Sciatic nerve (tissue), 2 donors: ENCODE measurements at places on chromosomes 6 and 20. TPM values are rescaled to one million over a fixed set of nuclear protein-coding genes. Genes with fewer than 3 reads are reported as not detected.

GRCh38 chr20:41887500-41887899 is 269.3 kb upstream of the CHD6 start:
- no peak for DNase-seq

GRCh38 chr6:32146687-32147086 is 5.1 kb downstream of the PRRT1 start:
- DNase-seq: no peak

GRCh38 chr6:157672726-157673412 is 150.2 kb upstream of the SNX9 start:
- no peak for DNase-seq

DNA sequence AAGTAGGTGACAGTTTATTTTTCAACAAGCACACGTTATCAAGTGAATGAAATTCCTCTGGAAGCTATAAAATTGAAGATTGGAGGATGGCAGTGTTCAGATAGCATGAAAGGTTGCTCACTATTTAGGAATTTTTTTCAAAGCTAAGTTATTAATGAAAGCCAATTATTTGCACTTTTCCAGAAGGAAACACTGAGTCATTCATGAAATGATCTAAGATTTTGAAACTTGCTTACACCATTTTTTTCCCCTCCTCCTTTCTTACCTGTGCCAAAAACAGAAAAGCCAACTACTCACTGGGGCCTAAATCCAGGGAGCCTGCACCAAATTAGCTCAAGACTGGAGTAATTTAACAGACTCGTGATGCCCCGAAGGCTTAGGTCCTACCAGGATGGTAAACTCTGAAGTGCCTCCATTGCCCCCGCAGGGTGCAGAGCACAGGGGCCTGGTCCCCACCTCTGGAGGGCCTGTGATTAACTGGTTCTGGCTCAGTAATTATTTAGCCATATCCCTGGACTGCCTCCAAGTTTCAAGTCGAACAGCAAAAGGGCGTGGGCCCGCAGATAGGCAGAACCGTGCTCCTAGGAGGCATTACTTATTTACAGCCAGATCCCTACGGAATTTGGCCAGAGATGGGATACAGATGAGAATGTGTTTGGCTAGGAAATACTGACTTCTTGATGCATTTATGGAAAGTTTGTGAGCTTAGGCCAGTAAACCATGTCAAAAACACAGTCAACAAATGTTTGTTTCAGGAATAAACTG is 28.0 kb upstream of the ZNF217 start:
- peak; percentile 70 for DNase-seq

GRCh38 chr6:12113190-12113577 is 101.1 kb downstream of the HIVEP1 start:
- no peak for DNase-seq

GRCh38 chr6:121076119-121076518 is 258.2 kb downstream of the TBC1D32 start:
- DNase-seq: no peak

- no peak for DNase-seq
These were observed 110.0 kb downstream of the PHACTR1 start for GRCh38 chr6:12826584-12826983.

DNA sequence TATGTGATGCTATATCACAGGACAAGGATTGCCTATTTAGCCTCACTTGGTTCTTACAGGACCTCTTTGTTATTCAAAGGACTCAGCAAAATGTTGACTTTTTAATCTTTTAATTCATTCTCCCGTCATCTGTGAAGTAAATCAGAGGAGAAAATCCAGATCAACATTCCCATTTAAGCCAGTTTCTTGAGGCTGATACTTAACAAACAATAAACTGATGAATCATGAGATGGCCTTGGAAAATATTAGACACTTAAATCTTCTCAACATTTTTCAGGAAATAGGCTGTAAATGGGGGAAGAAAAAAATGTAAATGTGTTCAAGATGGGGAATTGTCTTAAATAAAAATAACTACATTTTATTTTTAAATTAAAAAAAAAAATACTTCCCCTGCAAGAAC is 55.9 kb upstream of the UBR2 start:
- DNase-seq: no peak

DNA sequence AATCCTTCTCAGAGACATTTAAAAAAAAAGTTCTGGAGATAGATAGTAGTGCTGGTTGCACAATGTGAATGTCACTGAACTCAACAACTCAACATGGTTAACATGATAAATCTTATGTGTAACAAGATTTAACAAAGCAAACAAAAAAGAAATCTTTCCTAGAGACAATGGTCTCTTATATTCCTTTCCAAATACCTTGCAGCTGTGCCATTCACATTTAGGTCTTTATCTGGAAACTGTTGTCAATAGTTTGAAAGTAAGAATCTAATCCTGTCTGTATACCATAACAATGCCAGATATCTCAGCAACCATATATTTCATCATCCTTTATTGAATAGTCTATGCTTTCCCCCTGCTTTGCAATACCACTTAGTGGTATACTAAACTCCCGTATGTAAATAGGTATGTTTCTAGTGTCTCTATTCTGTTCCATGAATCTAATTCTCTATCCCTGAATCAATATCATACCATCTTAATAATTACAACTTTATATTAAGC is 2.1 kb downstream of the SERAC1 start:
- no peak for DNase-seq

- DNase-seq: no peak
These were observed 9.1 kb upstream of the CD40 start for GRCh38 chr20:46108976-46109375.

DNA sequence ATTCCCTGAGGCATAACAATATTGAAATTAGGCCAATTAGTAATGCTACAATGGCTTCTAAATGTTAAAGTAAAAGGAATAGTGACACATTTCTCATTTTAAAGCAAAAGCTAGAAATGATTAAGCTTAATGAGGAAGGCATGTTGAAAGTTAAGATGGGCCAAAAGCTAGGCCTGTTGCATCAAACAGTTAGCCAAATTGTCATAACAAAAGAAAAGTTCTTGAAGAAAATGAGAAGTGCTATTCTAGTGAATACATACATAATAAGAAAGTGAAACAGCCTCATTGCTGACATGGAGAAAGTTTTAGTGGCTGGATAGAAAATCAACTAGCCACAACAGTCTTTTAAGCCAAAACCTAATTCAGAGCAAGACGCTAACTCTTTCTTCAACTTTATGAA is 12.9 kb downstream of the OR2A4 start:
- DNase-seq: no peak

DNA sequence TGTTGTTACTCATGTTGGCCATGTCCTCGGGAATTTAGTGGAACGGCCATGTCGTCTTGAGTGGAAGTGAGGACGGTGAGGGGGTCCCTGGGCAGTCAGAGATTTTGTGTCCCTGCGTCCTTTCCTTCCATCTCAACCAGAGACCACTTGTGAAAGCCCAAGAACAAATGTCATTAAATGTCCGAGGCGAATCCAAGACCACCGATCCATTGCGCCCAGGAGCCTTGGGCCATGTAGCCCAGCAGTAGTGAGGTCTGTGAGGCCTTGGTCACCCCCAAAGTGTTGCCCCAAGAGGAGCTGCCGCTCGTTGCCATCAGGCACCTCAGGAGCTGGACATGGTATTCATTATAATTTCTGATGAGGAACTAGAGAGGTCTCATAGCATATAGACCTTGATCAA is 17.4 kb upstream of the MICB start:
- DNase-seq: no peak

GRCh38 chr20:51265361-51265760 is 242.5 kb upstream of the KCNG1 start:
- no peak for DNase-seq

DNA sequence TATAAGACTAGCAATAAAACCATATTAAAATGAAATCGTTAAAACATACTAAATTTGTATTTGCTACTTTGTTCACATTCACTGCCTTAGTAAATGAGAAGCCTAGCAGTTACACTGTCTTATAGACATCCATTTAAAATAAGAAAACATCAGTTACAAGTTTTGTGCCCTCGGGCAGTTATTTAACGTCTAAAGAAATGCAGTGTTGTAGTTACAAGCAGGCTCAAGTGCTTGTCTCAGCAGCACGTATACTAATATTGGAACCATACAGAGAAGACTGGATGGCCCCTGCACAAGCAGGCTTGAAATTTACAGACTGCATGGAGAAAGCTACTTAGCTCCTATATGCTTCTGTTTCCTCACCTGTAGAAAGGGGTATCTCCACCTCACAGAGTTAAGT is 93.1 kb downstream of the HACE1 start:
- DNase-seq: no peak

GRCh38 chr20:45779011-45779915 is 12.4 kb downstream of the WFDC3 start:
- DNase-seq: peak; percentile 90

DNA sequence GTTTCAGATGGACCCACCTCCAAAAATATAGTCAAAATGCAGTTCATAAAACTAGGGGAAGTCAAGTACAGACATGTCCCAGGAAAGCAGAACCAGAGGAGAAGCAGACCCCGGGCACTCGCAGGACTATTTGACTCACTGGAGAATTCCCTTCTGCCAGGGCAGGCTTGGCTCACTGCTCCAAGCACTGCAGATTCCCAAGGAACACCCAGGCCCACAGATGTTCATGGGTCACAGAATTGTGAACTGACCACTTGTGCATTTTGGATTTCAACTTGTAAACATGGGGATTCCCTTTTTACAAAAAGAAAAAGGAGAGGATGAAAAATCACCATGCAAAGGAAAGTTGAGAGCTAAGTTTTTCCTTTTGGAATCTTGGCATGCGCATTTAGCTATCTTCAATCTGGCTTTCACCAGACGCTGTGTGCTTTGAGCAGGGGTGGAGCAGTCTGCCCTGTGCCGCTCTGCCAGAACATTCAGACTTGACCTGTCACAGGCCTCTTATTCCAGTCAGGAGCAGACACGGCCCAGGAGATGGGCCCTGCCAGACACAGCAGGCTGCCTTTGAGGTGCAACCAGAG is 237.5 kb upstream of the TAB2 start:
- DNase-seq: peak; percentile 69

GRCh38 chr6:109143191-109143590 is 47.9 kb downstream of the CEP57L1 start:
- DNase-seq: no peak

- no peak for DNase-seq
These were observed 165.1 kb downstream of the ARID1B start for GRCh38 chr6:156942266-156942665.

DNA sequence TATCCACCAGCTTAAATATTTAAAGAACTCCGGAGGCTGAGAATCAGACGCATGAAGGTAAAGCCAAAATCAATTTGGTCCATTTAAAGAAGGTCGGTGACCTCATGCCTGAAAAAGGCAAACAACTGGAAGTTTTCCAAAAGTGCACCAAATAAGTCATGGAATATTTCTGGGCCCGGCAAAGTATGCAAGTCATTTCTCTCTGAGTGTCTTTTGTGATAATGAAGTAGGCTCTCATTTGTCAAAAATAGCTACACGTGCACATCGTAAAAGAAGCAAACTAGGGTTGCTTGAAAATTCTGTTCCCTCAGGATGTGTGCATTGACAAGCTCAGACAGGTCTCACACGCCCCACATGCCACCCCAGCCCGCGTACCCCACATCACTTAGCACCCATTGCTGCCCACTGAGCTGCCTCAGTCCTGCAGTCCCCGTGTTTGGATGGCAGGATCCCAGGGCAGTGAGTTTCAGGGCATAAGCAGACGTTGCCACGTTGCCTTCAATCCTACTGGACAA is 20.5 kb upstream of the PYGB start:
- no peak for DNase-seq

DNA sequence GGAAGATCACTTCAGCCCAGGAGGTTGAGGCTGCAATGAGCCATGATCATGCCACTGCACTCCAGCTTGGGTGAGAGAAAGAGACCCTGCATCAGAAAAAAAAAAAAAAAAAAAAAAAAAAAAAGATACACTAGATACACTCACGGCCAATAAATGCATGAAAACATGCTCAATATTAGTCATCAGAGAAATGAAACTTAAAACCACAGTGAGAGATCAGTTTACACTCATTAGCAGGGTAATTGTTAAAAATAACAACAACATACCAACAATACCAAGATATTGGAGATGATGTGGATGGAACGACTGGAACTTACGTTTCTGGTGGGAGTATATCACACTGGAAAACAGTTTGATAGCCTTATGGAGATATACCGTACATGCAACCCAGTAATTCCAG is 29.9 kb downstream of the HS3ST5 start:
- no peak for DNase-seq

DNA sequence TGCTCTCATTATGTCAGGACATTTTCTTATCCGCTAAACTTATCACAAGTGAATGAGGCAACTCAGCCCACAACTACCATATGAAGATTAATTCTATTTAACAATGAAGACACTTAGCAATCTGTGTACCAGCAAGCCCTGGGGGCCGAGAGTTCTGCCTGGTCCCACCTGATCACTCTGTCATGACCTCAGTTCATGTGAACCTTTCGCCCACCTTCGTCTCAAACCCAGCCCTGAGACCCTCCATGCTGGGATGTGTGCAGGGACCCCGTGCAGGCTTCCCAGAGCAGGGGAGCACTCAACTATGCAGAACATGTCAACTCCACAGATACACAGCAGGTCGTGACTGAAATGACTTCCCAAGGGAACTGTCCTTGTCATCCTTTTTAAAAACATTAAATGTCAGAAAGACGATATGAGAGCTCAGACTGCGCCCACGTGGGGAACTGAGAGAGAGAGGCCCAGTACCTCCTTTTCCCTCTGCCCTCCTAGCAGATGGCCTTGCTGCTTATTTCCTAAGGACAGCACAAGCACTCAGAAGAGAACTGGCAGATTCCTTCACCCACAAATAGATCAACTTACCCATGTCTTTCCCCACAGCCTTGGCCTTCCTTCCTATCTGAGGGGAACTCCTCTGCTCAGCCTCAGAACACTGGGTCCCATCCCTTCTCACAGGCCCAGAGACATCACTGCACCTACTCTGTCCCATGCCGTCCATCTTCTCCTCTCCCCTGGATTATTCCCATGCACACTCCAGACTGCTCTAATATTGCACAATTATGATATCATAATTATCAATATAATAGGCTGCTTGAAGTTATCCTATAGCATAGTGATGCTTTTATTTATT is 11.5 kb downstream of the ABHD12 start:
- no peak for DNase-seq

DNA sequence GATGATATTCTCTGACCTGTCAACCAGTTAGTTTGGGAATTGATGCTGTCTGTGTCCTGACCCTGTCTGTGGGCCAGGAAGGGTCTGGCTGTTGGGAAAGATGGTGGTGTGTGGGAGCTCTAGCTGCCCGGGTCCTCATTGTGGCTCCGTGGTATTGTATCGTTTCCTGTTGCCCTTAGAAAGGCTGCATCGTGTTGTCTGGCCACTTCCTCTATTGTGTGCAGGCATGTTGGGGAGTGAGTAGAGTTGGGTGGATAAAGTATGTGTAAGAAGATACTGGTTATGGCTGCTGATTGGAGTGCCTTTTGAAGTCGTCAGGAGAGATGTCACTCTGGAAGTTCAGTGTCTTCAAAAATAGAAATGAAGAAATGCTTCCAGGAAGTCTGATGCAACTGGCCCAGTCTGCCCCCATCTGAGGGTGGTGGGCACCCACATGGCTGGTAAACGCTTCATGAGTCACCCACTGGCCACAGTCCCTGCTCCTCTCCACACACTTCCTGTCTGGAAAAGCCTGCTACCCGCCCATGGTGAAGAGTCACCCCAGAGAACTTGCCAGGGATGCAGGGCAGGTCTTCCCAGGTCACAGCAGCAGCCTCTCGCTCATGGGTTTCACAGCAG is 27.9 kb downstream of the PPARD start:
- DNase-seq: peak; percentile 74

- DNase-seq: no peak
These were observed at the start of gene RUNX2 for GRCh38 chr6:45327956-45328522. TSS of gene RUNX2 (plus strand) at chr6:45328330. CDS start at chr6:45328727, 397 bp downstream.

SMPDL3A gene
- total RNA-seq: 9.3 TPM

DEFB132 gene
- not detected for total RNA-seq

SLC32A1 gene
- total RNA-seq: not detected

SLC35A1 gene
- total RNA-seq: 32.6 TPM

BANF2 gene
- not detected for total RNA-seq

LY6G6C gene
- 0.71 TPM for total RNA-seq

DEFB124 gene
- total RNA-seq: 1.8 TPM

TRIM40 gene
- total RNA-seq: not detected
